ENCODE measurements at places on chromosomes 7 and 10.

GRCh38 chr7:143458263-143458662 lies 15.0 kb downstream of the TAS2R60 start:
- no peak for DNase-seq

DNA sequence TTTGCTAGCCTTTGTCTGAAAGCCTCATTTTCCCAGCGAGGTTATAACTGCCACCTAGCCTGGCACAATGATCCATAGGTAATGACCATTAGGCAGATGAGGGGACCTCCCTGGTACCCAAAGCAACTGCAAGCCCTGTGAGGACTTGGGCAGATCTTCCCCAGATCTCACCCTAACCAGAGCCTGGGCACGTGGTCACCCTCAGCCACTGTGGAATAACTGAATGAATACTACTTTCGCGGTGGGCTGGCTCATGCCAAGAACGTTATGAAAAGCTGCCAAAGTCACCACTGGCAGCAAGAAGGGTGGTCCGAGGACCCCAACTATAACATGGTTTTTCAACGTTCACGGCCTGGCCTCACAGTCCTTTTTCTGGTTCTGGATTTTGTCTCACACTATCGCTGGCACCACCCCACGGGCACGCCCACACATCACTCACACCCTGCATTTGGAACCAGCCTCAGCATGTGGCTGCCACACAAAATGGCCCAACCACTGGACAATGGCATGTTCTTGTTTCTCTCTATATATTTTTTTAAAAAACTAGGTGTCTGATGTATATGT lies 3.4 kb downstream of the PRKAG2 start:
- no peak for DNase-seq

DNA sequence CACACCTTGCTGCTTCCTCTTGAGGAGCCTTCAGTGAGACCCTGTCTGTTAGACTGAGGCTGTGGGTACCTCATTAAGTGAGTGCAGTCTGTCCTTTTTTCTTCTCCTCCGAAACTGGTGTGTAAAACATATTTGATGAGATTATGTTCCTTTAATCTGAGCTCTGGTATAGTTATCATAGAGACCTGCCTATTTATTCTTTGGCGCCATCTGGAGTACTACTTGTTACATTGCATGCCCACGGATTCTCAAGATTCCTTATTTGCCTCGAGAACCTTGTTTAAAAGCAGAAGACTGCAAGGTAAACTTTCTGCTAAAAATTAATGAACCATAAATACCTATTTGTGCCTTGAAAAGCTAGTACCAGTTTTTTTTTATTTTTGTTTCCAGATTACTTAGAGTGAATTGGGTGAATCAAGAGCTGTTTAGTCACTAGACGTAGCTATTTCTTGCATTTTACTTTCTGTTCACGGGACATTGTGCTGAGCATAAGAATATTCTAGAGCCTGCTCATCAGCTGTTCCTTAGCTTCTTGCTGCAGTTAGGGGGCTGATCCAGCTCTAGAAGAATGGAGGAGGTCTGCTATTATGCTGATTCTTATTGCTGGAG lies 16.9 kb upstream of the STMP1 start:
- no peak for DNase-seq

GRCh38 chr10:100520811-100521210 lies 1.1 kb upstream of the SEC31B start:
- DNase-seq: no peak

DNA sequence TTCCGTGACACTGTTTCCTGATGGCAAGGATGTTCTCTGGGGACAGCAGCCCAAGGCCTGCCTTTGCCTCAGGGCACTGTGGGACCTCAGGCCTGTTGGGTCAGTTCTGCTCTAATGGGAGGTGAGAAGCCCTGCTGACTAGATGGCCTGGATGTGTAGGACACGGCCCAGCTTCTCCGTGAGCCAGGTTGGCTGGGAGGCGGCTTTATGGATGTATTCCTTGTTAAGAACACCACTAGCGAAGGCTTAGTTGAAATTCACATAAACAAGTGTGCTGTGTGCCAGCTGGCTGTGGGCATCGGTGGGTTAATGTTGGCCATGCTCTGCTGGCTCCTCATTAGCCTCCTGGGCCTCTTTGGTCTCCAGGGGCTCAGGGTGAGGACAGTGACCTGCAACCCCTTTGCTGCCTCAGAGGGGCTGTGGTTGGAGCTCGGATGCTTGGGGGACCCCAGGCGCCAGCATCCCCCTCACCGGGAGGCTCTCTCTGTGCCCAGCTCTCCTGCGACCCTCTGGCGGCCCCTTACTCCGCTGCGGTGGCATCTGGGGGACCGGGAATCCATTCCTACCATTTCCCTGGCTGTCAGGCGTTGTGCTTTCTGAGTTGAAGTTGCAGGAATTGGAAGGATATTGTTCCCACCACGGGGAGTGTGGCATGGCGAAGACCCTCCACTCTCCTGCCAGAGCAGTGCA lies 22.8 kb upstream of the DPYSL4 start:
- no peak for DNase-seq

DNA sequence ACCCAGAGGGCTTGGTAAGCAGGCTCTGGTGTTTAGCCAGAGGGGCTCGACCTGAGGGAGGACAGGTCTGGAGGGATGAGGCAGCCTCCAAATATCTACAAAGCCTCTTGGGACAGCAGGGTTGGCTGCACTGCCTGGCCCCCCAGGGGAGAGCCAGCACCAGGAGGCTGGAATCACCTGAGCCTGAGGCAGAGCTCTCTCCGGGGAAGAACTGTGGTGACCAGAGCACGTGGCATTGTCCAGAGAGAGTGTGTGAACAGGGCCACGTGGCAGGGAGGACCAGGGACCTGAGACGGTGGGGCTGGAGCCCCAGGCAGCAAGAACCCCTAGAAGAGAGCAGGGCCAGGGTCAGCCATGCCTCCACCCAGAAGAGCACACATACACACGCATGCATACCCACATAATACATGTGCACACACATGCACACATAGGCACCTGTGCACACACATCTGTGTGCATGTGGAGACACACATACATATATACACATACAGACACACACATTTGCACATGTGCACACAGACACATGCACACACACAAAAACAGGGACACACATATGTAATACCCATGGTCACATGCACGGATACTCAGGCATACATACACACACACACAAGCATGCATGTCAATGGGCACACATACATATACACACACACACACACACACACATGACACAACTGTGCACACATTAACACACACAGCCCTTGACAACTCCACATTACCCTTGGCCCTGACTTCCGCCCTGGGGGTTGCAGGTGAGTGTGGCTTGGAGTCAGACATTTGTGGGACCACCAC lies 94.9 kb downstream of the MYL10 start:
- no peak for DNase-seq

- DNase-seq: no peak
Observed at GRCh38 chr7:159040912-159041711, 103.6 kb downstream of the VIPR2 start.

DNA sequence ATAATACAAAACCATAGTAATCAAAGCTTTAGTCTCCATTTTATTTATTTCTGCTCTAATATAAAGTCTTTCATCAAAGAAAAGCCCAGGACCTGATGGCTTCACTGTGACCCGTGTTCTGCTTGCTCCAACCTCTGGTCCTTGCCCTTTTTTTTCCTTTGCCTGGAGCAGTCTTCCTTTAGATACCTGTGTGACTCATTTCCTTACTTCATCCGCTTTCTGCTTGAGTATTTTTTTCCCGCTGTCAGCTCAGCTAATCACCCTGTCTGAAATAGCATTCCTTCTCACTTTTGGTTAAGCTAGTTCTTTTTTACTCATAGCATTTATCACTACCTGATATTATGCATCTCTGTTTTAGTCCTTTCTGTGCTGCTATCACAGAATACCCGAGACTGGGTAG lies 194.8 kb downstream of the ABCA13 start:
- no peak for DNase-seq

GRCh38 chr7:107966711-107967110 lies 36.2 kb downstream of the LAMB1 start:
- DNase-seq: no peak
